Right kidney (tissue), 9 donors: ENCODE measurements at places on chromosomes 12 and 14.

DNA sequence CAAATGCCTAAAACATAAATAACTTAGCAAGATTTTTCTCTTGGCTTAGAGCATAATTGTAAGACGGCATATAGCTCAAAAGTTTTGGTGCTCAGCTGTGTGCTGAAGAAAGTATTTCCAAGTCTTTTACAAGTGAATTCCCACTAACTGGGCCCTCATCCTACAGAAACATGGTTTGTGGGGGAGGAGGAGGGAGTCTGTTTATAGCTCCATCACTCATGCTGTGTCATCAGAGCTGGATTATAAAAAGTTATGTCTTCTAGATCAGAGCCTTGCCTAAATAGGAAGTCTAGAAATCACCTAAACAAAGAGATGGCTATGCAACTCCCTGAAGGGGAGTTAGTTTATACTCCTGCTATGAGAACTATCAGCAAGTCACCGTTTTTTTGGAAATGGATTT lies 65.9 kb upstream of the OTOGL start:
- no peak for DNase-seq

DNA sequence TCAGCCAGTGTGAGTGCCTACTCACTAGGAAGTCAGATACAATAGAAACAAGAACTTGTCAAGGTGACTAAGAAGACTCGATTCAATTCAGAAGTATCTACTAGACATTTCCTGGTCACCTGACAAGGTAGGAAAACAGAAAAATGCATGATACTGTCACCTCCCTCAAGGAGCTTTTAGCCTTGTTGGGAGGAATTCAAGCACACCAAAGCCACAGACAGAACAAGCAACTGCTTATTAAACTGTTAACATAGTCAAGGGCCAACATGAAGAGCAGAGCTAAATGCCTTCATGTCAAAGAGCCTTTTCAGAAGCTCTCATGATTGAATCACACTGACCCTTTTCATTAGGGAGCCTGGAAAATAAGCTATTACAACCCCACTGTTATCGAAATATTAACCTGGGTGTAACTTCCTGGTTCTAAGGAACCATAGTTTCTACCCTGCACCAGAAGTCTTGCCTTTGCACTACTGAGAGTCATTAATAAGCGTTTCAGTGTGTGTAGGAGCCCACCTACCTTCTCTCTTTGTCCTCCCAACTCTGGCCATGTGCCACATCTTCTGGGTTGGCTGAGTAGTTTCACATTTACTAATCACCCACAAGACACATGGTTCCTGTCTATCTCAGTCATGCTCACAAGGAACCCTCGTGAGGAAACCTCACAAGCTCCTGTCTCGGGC lies 31.0 kb upstream of the LGALS3 start:
- DNase-seq = no peak

- no peak for DNase-seq
Observed at GRCh38 chr12:124316257-124316900, 21.5 kb downstream of the RFLNA start.

DNA sequence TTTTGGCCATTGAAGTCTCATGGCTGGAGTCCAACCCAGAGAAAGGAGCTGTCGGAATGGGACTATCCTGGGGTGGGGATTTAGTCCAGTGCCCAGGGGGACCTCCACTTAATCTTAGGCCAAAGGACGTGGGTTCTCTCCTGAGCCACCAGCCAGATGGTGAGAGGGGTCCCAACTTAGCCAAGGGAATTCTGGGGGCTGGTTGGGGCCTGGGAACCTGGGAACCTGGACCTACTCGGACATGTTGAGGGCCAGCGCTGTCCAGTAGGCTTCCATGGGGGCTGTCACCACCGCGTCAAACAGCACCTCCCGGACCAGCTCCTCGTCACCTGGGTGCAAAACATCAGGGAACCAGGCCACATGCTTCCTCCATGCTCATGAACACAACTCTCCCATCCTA lies 33.4 kb downstream of the LRTM2 start:
- DNase-seq = no peak

DNA sequence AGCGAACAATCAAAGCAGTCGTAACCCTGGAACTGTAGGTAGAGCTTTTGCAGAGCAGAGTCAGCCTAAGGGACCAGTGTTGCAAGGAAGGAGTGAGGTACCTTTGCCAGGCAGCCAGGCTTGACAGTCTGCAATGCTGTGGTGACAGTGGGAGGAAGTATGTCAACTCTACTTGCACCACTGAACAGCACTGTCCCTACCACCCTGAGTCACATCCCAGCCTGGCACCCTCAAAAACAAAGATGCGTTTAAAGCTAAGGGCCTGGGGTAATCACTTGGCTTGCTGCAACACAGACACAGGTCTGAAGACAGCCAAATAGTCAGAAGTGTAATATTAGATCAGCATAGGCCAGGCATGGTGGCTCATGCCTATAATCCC lies 141.9 kb downstream of the DPF3 start:
- DNase-seq = no peak

GRCh38 chr12:123278101-123278627 lies 6.5 kb upstream of the CDK2AP1 start:
- DNase-seq = no peak
